Fibroblast of skin of right quadriceps (primary cell): ENCODE measurements at places on chromosomes 2 and 18.

- peak; percentile 48 for DNase-seq
These were observed 201.3 kb upstream of the GALNT5 start for GRCh38 chr2:157056200-157056676.

- DNase-seq, result no peak
These were observed 93.6 kb upstream of the TMEFF2 start for GRCh38 chr2:192288295-192288694.

GRCh38 chr18:56716692-56717146 is 65.6 kb downstream of the WDR7 start:
- peak; percentile 4 for DNase-seq

- DNase-seq, result no peak
These were observed 114.0 kb downstream of the STPG4 start for GRCh38 chr2:47041063-47041462.

GRCh38 chr2:30106543-30106942 is 40.3 kb upstream of the YPEL5 start:
- no peak for DNase-seq

DNA sequence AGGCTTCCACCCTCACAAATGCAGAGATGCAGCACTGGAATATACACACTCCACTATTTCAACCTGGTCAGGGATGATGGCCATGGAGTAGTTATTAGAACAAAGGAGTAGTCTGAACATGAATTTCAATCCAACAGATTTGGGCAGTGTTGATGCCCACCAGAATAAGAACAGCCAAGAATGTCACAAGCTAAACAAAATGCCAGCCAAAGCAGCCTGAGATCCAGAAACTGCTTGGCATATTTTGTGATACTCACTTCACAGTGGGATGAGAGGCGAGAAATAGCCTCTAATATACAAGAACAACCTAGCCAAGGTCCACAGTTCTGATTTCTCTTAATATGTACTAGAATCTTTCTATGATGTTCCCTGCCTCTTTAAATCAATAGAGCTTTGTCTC is 58.6 kb upstream of the KLF7 start:
- DNase-seq, result no peak

GRCh38 chr18:59927246-59927825 is 27.5 kb downstream of the PMAIP1 start:
- no peak for DNase-seq

DNA sequence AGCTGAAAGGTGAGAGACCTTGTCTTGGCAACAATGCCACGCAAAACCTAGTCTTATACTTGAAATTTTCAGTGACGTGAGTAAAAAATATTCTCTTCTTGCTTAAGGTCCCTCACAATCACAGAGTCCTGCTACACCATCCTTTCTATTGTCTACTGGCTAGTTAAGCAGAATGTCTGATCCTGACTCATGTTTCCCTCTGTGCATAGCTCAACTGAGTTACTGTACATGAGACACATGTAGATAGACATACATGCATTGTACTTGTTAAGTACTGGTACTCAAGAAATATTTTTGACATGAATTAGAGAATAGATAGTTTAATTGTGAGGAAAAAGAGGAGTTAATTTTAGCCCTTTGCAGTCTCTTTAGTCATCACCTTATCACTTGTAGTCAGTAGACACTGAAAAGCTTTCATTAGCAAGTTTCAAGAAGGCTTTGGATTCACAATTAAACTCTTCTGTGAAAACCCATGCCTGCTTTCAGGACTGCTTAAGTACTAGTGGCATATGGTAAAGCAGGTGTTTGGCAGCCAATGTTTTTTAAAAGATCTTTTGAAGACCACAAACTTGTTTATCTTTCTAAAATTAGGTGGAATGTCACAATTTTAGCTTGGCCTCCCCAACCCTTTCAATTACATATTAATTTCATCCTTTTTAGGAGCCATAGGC is 158.7 kb upstream of the CCDC150 start:
- peak; percentile 21 for DNase-seq

DNA sequence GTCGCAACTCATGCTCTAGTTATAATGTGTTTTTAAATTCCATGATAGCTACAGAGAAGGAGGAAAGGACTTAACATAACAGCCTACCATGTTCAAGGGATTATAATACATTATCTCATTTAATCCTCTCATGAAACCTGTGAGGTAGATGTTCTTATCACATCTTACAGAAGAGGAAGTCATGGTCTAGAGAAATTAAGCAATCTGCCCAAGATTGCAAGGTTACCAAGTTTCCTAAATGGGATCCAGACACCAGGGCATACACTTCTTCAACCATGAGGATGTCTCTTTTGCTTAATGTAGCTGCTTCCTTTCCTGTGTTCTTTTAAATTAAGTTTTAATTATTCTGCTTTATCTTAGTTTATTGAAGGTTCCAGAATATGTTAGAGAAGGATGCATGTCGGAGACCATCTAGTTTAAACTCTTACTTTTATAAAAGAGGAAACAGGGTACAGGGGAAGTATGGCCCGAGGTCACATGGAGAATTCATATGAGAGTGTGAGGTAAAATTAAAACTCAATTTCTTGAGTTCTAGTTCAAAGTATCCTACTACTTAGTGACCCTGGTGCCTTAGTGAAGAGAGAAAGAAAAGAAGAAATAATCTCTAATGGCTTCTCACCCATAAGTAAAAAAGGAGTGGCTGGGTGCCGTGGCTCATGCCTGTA is 3.6 kb upstream of the IL1A start:
- no peak for DNase-seq

- DNase-seq, result no peak
These were observed 266.9 kb downstream of the TNS1 start for GRCh38 chr2:217735899-217736298.
